ENCODE measurements at places on chromosomes 11 and 22.

GRCh38 chr11:40139066-40139465, 1320.4 kb downstream of the LRRC4C start:
- DNase-seq, result no peak

DNA sequence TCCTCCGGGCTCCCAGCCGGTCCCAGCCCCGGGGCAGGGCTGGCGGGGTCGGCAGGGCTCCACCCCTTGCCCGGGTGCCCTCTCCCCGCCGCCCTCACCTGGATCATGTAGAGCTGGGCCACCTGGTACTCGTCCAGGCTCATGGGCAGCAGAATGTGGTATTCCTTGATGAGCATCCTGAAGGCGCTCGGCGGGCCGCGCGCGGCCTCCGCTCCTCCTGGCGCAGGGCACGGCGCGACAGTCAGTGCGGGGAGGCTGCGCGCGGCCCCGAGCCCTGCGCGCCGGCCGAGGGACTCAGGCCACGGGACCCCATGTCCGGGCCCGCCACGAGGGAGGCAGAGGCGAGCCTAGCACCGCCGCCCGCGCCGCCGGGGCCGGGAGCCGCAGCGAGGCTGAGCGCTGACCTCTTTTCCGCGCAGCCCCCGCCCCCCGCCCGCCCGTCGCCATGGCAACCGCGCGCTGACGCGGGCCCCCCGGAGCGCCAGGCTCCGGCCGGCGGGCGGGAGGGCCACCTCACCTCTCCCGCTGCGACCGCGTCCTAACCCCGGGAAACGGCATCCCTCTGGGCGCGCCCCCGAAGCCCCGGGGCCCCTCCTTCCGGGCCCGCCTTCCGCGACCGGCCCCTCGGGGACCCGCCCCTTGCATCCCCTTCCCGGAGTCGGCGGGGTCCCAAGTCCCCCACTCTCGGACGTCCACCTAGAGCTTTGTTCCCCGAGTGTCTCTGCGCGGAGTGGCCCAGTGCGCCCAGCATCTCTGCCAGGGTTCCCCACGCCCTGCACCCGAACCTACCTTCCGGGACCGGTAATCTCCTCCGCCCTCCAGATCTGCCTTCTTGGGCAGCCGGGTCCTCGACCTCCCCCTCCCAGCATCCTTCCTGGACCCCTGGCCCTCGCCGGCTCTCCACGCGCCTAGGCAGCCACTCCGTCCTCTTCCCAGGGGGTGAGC, 886 bp downstream of the PITPNM1 start:
- no peak for DNase-seq

- no peak for DNase-seq
Observed at GRCh38 chr11:128405714-128406662, 181.4 kb downstream of the ETS1 start.

DNA sequence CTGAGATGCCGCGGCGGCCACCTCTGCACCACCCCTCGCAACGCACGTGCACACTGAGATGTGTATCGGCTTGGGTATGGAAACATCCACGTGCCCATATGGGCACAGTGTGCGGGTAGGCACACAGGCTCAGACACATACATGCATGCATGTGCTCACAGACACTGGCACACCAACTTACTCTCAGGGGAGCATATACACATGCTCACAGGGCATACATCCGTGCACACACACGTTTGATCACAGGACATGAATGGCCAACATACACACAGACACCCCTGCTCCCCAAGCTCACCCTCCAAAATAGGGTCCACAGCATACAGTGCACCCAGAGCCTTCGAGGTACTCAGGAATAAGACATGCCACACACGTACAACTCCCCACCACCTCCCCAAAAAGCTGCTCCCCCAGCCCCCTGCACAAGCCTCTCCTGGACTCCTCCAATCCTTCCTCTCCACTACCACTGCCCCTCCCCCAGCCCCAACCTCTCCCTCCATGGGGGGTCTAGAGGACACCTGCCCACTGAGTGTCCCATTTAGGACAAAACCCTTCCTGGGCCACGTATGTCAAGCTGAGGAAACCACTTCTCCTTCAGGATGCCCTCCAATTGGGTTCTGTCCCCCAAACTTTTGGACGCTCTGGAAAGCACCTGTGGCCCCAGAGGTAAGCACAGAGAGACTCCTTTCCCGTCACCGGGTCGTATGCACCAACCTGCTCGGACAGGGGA, 53.1 kb downstream of the SLC22A12 start:
- DNase-seq, result no peak

DNA sequence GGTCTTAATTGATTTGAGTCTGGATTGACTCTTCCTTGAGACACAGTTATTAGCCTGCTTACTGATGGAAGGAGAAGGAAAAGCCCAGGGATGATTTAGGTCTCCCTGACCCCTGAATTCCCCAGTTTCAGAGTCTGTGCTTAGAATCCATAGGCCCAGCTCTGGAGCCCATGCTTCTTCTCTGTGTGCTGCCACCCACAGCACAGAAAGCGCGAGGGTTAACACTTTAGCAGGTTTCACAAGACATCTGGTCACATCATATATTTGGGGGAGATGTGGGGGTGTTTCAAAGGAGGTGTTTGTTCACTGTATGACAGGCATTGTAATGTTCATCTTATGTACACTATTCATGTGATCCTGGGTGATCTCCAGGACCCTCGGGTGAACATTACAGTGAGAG, 107.0 kb downstream of the PPP6R3 start:
- no peak for DNase-seq

- DNase-seq, result no peak
Observed at GRCh38 chr11:102850973-102851745, 7.8 kb upstream of the MMP3 start.

DNA sequence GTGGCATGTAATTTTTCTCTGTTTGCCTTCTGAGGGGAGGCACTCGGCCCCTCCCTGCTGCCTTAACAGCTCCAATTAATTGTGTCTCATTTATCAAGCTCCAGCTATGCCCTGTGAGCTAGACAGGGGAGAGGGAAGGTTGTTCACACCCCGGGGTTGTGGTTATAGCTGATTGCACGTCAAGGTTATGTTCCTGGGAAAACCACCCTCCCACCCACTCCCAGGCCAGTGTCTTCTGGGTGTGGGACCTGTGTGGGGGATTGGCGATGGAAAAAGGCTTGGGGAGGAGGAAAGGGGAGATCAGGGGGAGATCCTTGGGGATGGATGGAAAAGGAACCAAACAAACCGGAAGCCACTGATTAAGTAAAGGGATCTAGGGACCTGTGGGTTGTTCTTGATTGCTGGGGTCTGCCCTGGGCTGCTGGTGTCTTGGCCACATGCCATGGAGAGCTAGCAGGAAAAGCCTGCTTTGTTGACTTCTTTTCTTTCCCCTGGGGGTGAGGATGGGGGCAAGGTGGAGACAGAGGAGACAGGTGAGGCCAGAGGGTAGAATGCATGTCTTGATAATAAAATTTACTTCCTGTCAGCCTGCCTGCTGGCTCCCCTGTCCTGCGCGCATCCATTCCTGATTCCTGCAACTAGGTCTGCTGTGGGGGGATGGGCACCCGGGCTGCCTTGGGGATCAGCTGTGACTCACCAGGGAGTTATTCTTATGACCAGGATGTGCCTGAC, 13.5 kb upstream of the SORL1-AS1 start:
- peak; percentile 44 for DNase-seq

DNA sequence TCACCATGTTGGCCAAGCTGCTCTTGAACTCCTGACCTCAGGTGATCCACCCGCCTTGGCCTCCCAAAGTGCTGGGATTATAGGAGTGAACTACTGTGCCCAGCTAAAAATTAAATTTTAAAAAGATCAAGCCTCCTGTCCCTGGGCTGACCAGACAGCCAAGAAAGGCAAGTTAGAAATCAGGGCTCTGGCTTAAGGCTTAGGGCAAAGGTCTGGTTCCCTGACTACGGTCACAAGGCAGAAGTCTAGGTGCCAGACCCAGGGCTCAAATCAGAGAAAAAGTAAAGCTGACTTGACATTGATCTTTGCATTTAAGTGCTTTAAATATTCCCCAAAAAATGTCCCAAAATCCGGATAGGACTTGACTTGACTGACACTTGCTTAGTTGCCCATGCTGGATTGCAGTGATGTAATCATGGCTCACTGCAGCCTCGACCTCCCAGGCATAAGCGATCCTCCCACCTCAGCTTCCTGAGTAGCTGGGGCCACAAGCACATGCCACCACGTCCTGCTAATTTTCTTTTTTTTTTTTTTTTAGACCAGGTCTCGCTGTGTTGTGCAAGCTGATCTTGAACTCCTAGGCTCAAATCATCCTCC, 17.3 kb upstream of the CRKL start:
- no peak for DNase-seq

- DNase-seq, result no peak
Observed at GRCh38 chr22:37467391-37467955, 18.7 kb downstream of the MFNG start.

- no peak for DNase-seq
Observed at GRCh38 chr11:76825726-76826396, 34.9 kb upstream of the ACER3 start.

- no peak for DNase-seq
Observed at GRCh38 chr22:47616396-47617020, 854.1 kb downstream of the TBC1D22A start.

GRCh38 chr11:85347291-85347690, 279.9 kb downstream of the DLG2 start:
- no peak for DNase-seq

DNA sequence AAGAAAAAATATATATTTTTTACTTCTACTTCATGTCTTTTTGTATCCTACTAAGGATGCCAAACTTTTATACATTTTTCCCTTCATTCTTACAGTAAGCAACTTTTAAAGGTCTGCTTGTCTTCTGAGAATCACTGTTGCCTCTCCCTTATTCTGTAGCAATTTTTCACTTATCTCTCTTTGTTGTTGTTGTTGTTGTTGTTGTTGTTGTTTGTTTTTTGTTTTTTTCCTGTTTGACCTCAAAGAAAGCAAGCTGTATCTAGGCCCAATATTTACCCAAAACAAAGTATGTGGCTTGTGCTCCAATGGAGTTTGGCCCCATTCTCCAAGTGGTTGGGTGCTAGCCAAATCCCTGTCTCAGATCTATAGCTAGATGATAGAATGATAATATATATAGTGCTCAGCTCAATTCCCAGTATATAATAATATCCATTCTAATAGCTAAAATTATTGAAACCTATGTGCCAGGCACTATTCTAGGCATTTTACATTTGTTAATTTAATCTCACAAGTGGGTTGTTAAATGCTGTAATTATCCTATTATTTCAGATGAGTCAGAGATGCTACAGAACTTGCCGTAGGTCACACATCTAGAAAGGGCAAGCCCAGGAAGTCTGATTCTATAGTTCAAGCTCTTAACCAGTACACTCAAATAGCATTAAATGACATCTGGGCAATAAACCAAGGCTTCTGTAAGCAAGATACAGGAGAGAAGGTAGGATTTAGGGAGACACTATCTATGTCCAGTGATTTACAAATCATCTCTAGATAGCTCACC, 205.1 kb upstream of the PITPNB start:
- DNase-seq, result no peak

- DNase-seq, result no peak
Observed at GRCh38 chr11:15768321-15768720, 588.0 kb downstream of the SOX6 start.

- DNase-seq, result no peak
Observed at GRCh38 chr22:25509374-25509791, 55.1 kb upstream of the GRK3 start.

GRCh38 chr22:36933629-36934417, 20.4 kb downstream of the CSF2RB start:
- no peak for DNase-seq

- no peak for DNase-seq
Observed at GRCh38 chr11:110860461-110860860, 148.2 kb upstream of the ARHGAP20 start.

DNA sequence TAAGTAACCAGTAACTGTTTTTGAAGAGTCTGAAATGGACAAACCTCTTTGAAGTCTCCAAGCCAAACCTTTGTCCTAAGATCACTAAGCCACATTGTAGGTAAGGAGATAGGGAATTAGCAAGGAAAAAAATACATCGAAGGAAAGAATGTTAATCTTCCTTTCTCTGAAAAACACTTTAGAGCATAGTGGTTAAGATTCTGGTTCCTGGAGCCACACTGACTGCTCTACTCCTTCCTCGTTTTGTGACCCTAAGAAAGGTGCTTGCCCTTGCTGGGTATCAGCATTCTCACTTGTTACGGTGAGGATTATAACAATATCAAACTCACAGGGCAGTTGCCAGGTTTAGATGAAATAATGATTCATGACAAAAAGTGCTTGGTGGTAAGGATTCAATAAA, 104.0 kb downstream of the SIK3 start:
- no peak for DNase-seq

GRCh38 chr22:37282385-37282677, at the start of gene CYTH4:
Gene CYTH4, plus strand, starts transcription at chr22:37282508. Its CDS starts 62 bp downstream, at chr22:37282570.
- DNase-seq, result peak; percentile 77

GRCh38 chr11:32706985-32707741, 87.3 kb downstream of the CCDC73 start:
- no peak for DNase-seq
